ENCODE measurements at places on chromosomes 5 and 9.

DNA sequence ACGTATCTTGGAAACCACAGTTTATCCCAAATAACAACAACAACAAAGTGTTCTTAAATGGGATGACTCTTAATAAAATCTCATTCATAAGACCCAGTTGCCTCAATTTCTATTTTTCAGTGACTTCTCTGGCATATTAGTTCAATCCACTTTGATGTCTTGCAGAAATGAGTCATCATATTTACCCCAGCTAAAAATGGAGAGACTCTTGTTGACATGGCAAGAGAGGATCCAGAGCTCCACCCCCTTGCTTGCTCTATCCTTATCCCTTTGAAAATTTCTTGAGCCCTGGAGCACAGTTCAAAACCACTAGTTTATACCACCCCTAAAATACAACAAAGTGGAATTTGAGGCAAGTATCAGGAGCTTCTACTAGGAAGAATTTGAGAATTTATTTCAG, 20.8 kb downstream of the VCAN start:
- no peak for DNase-seq

GRCh38 chr9:38029915-38030638, 39.0 kb downstream of the SHB start:
- DNase-seq = no peak

- DNase-seq = no peak
Observed at GRCh38 chr9:113511047-113511521, 47.6 kb downstream of the RGS3 start.

DNA sequence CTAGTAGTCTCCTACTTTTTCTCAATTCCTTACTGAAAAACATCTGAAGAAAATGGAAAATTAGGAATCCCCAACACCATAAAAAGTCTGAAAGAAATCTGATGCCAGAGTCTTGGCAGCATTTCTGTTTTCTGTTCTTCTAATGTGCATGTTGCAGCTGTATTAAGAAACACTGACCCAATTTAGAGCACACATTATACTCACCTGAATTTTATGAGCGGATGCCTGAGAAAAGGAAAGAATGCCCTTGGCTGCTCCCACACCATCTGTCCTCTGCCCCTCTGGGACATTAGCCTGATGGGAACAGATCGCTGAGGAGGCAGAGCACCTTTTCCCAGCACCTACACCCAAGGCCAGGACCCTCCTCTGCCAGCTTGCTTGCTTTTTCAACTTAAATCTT, 14.1 kb upstream of the ANP32B start:
- no peak for DNase-seq

DNA sequence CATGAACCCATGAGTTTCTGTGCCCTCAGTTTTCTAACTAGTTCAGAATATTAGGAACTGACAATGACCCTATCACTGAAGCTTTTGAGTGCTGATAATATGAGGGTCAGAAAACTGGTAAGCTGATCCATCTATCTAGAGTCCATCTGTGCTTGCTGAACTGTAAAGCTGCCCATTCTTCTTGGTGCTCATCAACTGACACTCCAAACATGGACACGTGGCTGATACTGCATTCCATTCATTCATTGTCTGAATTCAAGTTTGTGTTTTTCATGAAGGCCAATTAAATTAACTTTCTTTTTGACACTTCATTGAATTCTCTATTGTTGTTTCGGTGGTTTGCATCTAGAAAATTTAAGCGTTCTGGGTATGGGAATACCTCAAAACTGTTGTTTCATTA, 17.6 kb downstream of the NREP start:
- DNase-seq = no peak

DNA sequence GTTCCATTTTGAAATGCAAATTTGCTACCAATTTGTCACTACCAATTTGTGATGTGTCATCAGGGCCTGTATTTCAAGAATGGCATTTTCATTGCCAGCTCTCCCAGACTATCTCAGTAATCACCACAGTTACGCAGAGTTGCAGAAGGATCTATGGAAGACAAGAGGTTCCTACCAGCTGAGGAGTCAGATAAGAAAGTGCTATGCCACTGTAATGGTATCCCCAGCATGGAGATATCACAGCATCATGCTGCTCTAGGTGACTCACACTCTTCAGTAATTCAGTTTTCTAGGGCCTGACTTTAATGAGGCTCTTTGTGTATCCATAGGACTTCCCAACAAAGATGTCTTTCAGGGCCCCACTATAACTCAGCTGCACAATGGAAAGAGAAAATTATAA, 490.3 kb downstream of the ARHGEF28 start:
- DNase-seq = no peak

Data from NCI-H446 (cell line).